ENCODE measurements at places on chromosomes 6 and 20. TPM values are rescaled to one million over a fixed set of nuclear protein-coding genes. Genes with fewer than 3 reads are reported as not detected.

GRCh38 chr6:143961886-143962878 is 45.9 kb downstream of the PLAGL1 start:
- no peak for DNase-seq

- DNase-seq = no peak
Measured at GRCh38 chr6:69216127-69216526, 580.7 kb downstream of the LMBRD1 start.

DNA sequence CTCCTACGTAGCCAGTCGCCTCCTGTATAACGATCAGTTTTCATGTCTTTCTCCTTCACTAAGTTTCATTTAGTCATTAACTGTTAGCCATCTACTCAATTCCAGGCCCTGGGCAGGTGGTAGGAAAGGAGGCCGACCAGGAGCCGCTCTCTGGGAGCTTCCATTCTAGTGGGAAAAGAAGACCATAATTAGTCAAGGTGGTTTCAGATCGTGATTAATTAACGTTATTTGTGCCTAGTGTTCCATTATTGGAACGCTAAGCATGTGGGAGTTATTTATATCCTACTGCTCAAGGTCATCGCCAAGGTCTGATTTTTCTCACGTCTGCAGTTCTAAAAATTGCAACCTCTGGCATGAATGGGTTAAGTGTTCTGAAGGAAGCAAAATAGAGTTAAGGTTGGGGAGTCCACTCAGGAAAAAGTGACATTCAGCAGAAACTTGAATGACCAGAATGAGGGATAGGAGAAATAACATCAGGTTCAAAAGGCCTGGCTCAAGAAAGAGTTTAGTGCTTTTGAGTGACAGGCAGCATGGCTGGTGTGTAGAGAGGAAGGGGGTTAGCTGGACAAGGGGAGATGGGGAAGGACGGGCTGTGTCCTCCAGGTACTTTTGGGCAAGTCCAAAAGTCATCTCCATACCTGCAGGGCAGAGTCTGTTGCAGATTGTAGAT is 812 bp downstream of the SLC9A8 start:
- no peak for DNase-seq

DNA sequence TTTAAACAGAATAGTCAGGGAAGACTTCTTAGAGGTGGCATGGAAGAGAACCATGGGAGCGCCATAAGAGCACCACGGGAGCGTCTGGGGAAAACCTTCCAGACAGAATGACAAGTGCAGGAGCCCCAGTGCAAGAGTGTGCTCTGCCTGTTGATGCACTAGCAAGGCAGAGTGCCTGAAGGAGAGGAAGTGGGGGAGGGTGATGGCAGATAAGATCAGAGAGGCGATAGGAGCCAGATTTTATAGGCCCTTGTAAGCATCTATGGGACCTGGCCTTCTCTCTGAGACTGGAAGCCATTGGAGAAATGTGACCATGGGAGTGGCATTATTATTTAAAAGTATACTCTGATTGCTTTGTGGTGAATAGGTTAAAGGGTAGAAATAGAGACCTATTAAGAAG is 13.1 kb downstream of the FUCA2 start:
- peak; percentile 76 for DNase-seq

DNA sequence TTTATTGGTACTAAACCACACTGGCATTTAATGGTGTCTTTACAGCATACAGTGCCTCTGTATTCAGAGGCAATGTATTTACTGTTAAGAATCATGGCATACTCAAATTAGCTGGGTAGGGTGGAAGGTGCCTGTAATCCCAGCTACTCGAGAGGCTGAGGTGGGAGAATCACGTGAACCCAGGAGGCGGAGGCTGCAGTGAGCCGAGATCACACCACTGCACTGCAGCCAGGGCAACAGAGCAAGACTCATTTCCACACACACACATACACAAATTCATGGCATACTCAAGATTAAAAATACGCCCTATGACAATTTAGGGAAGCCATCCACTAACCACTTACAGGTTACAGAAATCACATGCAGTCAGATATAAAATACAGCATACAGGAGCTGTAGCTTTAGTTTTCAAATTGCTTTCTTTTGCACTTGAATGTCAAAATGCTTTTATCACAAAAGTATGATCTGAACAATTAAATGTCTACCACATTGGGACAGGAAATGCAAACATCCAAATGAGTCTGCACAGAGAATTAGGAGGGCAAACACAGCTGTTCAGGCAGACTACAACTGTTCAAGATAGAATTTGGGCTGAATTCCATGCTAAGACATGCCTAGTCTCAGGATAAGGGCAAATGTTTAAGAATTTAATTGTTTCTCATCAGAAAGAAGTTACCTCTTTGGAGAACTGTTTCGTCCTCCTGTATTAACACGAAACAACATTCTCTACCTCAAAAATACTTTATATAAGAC is 36.4 kb downstream of the CSNK2A1 start:
- DNase-seq = no peak

DNA sequence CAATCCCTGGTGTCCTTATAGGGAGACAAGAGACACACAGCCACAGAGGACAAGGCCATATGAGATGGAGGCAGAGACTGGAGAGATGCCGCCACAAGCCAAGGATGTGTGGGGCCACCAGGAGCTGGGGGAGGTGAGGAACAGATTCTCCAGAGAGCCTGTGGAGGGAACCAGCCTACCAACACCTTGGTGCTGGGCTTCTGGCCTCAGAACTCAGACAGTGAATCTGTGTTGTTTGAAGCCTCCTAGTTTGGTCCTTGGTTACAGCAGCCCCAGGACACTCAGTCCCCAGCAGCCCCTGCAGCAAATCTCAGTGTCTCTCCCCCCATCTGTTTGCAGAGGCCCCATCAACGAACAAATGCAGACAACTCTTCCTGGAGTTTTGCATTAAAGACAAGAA is 73.2 kb upstream of the BHLHE23 start:
- no peak for DNase-seq

DNA sequence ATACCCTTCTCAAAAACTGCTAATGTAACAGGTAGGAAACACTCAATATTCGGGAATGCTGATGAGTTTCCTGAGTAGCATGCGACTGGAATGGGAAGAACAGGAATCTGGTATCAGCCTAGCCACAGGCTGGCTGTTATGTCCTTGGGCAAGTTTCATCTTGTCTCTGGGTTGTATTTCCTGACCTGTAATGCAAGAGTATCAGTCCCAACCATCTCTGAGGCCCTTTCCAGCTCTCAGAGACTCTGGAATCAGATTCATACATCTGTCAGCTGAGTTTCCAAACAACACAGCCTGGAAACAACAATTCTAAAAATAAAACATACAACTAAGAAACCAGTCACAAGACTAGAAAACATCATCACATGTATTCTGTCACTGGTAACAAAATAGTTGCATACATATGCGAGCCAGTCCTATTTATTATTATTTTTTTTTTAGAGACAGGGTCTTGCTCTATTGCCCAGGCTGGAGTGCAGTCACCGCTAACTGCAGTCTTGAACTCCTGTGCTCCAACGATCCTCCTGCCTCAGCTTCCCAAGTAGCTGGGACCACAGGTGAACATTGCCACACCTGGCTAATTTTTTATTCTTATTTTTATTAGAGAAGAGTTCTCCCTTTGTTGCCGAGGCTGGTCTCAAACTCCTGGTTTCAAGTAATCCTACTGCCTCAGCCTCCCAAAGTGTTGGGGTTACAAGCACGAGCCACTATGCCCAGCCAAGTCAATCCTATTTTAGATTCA is 16.7 kb upstream of the TFAP2A start:
- no peak for DNase-seq

DNA sequence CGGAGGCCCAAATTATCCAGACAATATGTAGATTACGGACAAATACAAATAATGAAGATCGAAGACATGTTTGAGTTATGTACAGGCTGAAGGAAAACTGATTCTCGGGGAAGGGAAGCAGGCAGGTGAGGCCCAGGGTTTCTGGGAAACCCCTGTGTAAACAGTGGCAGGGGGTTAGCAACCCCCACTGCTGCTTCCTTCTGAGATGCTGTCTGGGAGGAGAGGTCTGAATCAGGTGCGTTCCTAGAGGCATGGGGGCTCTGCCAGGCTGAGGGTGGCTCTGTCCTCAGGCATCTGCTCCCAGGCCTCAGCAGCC is 7.2 kb upstream of the MDGA1 start:
- DNase-seq = no peak

GRCh38 chr6:46876126-46876525 is 45.6 kb downstream of the ADGRF5 start:
- no peak for DNase-seq

- DNase-seq = no peak
Measured at GRCh38 chr6:37757381-37757780, 59.7 kb upstream of the MDGA1 start.

- DNase-seq = no peak
Measured at GRCh38 chr6:75481936-75482593, 11.5 kb downstream of the FILIP1 start.

DNA sequence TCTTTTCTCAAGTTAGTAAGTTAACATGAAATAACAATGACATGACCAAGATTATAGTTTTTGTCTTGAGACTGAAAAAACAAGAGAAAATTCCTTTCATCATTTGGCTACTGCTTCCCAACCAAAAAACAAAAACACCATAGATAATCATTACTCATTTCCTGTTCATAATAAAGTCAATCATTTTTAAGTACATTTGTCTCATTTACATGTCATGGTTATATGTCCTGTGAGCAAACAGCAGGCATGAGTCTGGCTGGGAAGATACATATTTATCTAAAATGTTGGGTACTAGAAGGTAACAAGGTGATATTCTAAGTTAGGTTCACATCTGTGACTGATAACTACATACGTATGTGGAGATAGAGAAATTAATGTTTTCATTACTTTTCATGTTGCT is 180.5 kb downstream of the ISM1 start:
- no peak for DNase-seq

DNA sequence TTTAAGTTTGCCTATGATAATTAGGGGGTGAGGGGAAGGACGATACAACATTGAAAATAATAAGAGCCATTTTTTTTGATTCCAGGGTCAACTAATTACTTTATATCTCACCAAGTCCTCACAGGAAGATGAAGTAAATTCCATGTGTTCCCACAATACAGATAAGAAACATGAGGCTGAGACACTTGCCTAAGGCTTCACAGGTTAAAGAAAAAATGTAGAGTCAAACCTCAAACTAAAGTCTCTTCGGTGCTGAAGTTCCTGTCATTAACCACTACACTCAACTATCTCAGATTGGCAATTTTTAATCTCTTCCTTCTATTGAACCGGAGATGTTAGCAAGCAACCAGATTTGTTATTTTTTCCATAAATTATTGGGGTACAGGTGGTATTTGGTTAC is 33.0 kb downstream of the MRAP2 start:
- DNase-seq = no peak

- DNase-seq = no peak
Measured at GRCh38 chr20:4454111-4454510, 267.6 kb upstream of the PRND start.

DNA sequence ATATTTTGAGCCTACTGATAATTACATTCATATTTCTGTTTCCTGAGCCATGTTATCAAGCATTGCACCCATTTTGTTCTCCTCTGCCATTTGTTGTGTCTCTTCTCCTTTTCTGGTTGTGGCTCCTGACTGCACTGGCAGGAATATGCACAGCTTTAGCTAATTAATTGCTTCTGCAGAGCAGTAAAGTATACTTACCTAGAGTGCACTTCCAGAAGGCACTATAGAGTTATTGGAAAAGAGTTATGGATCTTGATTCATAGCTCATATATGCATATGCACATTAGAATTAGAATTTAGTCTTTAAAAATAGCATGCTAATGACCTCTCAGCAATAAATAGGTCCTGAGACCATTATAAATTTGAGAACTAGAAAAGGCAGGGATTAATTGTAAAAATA is 262.6 kb downstream of the NKAIN2 start:
- no peak for DNase-seq

DNA sequence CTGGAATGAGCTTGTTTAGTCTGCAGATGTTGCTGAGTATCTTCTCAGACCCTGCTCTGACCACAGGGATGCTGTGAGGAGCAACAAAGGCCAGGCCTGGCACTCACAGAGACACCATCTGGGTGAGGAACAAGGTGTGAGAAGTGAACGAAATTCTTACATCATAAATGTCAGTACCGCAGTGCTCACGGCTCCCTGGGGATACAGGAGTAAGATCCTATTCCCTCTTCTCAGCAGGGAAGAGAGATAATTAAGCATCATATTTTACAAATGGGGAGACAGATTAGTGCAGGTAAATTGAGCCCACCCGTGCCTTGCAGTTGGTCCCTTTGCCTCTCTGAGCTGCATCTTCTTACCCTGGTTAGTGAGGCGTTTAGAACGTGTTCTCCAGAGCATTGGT is 106.2 kb downstream of the DTD1 start:
- DNase-seq = no peak

GRCh38 chr6:82178759-82179112 is 68.8 kb downstream of the IBTK start:
- no peak for DNase-seq

- DNase-seq = no peak
Measured at GRCh38 chr6:90534337-90535025, 52.4 kb downstream of the MAP3K7 start.

The ARFGEF3 gene
- 0.47 TPM for total RNA-seq

The WFDC8 gene
- total RNA-seq = not detected

The SLC22A7 gene
- not detected for total RNA-seq

The FRS3 gene
- 4.7 TPM for total RNA-seq

The ANGPT4 gene
- total RNA-seq = not detected

The EYS gene
- total RNA-seq = not detected

The PLTP gene
- total RNA-seq = 3.2 TPM
